ENCODE measurements at places on chromosomes 4 and X. TPM values are rescaled to one million over a fixed set of nuclear protein-coding genes. Genes with fewer than 3 reads are reported as not detected.
A peak's percentile ranks its signal among the peaks of the same experiment; 100 is the strongest.

DNA sequence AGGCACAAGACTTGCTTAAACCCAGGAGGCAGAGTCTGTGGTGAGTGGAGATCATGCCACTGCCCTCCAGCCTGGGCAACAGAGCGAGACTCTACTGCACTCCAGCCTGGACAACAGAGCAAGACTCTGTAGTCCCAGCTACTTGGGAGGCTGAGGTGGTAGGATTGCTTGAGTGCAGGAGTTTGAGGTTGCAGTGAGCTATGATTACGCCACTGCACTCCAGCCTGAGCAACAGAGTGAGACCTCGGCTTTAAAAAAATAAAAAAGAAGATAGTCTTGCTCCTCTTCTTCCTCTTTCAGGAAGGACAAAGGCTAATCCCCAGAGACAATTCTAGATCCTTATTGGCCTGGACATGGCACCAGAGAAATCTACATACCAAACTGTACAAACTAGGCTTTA lies 5.7 kb upstream of the PPEF2 start:
- H3K36me3 ChIP-seq, result no peaks in the 10 kb centered on the region
- H3K27me3 ChIP-seq, result no peaks in the 10 kb centered on the region
- H3K4me1 ChIP-seq, result no peaks in the 10 kb centered on the region

Gene NUDT10
- total RNA-seq, result 23.9 TPM

Gene XKRX
- 1.4 TPM for total RNA-seq

DNA sequence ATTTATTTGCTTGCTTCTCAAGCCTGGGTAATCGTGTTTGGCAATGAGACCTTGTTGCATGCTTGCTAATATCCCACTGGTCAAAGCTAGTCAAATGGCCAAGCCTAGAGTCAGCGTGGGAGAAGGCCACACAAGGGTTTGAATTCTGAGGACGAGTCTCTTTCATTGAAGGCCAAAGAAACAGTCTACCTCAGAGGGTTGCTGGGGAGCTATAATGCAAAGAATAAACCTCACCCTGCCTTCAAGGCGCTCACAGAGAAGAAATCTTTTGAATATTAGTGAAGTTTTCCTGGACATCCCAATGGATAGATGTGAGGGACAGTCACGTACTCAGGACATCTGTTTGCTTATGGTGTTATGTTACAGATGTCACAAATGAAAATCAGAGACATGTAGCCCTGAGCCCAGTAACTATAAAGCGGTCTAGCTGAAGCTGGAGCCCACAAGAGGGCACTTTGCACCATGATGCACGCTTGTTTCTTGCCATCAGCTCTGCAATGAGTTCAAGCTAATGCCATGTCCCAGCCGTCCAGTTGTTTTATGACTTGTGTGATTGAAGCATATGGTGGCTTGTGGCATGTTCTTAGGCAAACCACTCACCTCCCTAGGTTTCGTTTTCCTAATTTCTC lies 1.1 kb upstream of the TLR3 start:
- peak; percentile 68 for DNase-seq
- H3K4me3 ChIP-seq, result no peak overlapping the region
- no peak overlapping the region for H3K27ac ChIP-seq
- peaks cover 9% of the 10 kb centered on the region for H3K4me1 ChIP-seq
- H3K36me3 ChIP-seq, result no peaks in the 10 kb centered on the region

Gene TNMD
- not detected for total RNA-seq

Gene HELT
- total RNA-seq, result not detected

Gene HPSE
- total RNA-seq, result 0.28 TPM

Gene EDA
- total RNA-seq, result 6.8 TPM

- H3K4me3 ChIP-seq, result no peak overlapping the region
- H3K27me3 ChIP-seq, result no peaks in the 10 kb centered on the region
- DNase-seq, result no peak
- no peaks in the 10 kb centered on the region for H3K36me3 ChIP-seq
- no peak overlapping the region for H3K27ac ChIP-seq
These were observed 54.5 kb downstream of the CHM start for GRCh38 chrX:85992811-85993229.

GRCh38 chrX:55697381-55697780 lies 20.2 kb upstream of the RRAGB start:
- no peaks in the 10 kb centered on the region for H3K4me1 ChIP-seq
- H3K4me3 ChIP-seq, result no peak overlapping the region
- no peak overlapping the region for H3K27ac ChIP-seq
- DNase-seq, result no peak
- H3K27me3 ChIP-seq, result no peaks in the 10 kb centered on the region
- no peaks in the 10 kb centered on the region for H3K36me3 ChIP-seq

Data from neural progenitor cell (in vitro differentiated cells).